ENCODE measurements at places on chromosomes 6 and 20. TPM values are rescaled to one million over a fixed set of nuclear protein-coding genes. Genes with fewer than 3 reads are reported as not detected.

Gene TMEM244
- not detected for total RNA-seq

Gene FOXQ1
- total RNA-seq, result 11.0 TPM

Gene CDK19
- 12.5 TPM for total RNA-seq

Gene GPLD1
- under 0.01 TPM for total RNA-seq

Gene SNAI1
- total RNA-seq, result not detected

Gene LAMA2
- total RNA-seq, result 0.68 TPM

Gene SLC17A9
- total RNA-seq, result 0.28 TPM

Gene PKIB
- 3.3 TPM for total RNA-seq

Gene SLC35D3
- not detected for total RNA-seq

Measured in nasal cavity respiratory epithelium epithelial cell of viscerocranial mucosa (primary cell).